ENCODE measurements at places on chromosomes 2 and 18.

DNA sequence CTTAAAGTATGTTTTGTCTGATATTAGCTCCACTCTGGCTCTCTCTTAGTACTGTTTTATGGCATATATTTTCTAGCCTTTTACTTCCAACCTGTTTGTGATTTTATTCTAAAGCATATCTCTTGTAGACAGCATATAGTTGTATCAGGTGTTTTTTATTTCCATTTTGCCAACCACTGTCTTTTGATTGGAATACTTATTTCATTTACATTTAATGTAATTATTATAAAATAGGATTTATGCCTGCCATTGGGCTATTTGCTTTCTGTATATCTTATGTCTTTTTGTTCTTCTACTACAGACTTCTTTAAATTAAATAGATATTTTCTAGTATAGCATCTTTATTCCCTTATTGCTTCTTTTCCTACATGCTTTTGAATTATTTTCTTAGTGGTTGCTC is 67.3 kb downstream of the LRRC30 start:
- DNase-seq = no peak

GRCh38 chr2:240519396-240520129 is 38.2 kb downstream of the ANKMY1 start:
- peak; percentile 32 for DNase-seq

- DNase-seq = no peak
Measured at GRCh38 chr2:84727315-84727714, 153.6 kb downstream of the TRABD2A start.

DNA sequence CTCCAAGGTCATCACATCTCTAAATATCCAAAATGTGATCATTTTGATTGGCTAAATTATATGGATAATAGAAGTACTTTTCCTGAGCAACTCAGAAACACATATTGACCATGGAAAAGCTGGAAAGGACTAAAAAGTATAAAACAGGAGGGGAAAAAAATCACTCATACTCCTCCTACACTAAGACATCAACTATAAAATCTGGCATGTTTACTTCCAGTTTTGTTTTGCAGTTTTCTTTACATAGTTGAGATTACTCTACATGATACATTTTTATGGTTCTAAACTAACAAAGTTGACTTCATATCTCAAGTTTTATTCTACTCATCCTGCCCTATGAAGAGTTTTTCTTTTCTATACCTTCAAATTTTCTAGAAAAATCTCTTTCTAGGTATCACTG is 46.0 kb upstream of the SP3 start:
- DNase-seq = no peak

DNA sequence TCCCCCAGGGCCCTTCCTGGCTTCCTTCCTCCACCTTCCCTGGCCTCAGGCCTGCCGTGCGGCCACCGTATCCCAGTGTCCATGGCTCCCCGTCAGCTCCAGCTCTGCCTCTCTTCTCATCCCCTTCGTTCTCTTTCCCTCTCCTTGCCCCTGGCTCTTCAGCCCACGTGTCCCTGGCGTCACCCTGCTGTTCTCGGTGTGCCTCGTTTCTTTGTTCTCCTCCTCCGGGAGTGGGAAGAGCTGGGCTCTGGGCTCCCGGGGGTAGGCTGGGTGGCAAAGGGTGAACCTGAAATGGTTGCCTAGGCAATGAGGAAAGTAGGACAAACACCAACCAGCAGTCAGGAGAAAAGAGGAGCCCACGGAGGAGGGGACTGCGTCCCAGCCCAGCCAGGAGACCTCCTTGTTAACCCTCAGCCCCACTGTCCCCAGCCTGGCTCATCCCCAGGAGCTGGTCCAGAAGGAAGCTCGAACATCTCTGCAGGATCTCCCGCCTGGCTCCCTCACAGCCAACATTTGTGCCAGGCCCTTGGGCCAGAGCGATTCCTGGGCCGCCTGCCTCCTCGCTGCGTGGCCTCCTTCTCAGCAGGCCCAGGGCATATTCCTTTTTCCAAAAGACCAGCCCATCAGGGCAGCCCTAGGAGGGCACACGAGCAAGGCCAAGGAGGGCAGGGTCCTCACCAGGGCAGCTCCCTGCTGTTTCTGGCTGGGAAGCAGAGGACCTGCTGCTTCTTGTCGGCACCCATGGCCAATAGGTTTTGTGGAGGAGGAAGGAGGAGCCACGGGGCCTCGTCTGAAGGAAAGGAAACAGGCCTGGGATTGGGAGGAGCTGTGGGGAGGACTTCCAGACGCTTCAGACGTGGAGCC is 30.9 kb upstream of the DNMT3A start:
- no peak for DNase-seq
